ENCODE measurements at places on chromosomes 4 and X.

- DNase-seq, result no peak
Measured at GRCh38 chr4:26000274-26000950, 86.4 kb downstream of the SMIM20 start.

GRCh38 chrX:147827070-147827469 is 84.6 kb upstream of the FMR1 start:
- DNase-seq, result no peak

DNA sequence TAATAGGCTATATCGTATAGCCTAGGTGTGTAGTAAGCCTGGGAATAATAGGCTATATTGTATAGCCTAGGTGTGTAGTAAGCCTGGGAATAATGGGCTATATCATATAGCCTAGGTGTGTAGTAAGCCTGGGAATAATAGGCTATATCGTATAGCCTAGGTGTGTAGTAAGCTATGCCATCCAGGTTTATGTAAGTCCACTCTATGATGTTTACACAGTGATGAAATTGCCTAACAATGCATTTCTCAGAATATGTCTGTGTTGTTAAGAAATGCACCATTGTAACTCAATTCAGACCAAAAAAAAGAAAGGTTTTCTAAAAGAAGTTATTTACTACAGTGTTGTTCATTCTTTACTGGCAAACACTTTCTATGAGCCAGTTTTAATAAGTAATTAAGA is 1387.2 kb downstream of the STIM2 start:
- no peak for DNase-seq

GRCh38 chrX:11273544-11273943 is 19.7 kb upstream of the AMELX start:
- DNase-seq, result no peak

DNA sequence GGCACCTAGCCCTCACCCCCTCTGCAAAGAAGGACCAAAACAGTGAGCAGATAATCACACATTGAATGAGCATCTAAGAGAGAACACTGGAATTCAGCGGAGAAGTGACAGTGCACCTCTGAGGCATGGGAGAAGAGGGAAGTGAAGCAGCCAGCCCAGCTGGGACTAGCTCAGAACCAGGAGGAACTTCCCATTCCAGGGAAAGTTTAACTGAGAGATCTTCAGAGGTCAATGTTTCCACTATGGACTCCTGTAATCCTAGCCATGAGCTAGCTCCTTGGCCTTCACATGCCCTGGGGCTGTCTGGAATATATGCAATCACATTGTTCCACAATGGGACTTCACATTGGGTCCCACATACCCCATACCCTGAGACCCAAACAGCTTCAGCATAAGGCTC is 24.4 kb downstream of the TLR6 start:
- DNase-seq, result no peak

- no peak for DNase-seq
Measured at GRCh38 chr4:5592272-5592671, 116.1 kb downstream of the EVC2 start.

GRCh38 chrX:118521435-118521834 is 25.8 kb downstream of the DOCK11 start:
- no peak for DNase-seq

All from frontal cortex (tissue), 4 donors.